ENCODE measurements at places on chromosomes 16 and 17. TPM values are rescaled to one million over a fixed set of nuclear protein-coding genes. Genes with fewer than 3 reads are reported as not detected.

GRCh38 chr16:50450957-50451356, 82.2 kb upstream of the BRD7 start:
- no peak for DNase-seq

GRCh38 chr17:19718041-19718612, 1.7 kb upstream of the SLC47A2 start:
- no peak for DNase-seq

DNA sequence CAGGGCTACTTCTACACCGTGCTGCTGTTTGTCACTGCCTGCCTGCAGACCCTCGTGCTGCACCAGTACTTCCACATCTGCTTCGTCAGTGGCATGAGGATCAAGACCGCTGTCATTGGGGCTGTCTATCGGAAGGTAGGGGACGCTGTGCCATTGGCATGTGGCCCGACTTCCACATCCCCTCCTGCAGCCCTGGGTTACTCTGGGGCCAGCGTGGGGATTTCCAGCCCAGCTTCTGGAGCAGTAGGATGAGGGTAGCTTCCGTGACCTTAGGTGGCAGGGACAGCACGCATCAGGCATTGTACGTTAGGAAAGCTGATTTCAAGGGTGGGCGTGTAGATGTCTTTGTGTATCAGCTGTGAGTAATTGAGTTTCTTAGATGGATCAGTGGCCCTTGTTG, 96.5 kb downstream of the ABCC1 start:
- no peak for DNase-seq

DNA sequence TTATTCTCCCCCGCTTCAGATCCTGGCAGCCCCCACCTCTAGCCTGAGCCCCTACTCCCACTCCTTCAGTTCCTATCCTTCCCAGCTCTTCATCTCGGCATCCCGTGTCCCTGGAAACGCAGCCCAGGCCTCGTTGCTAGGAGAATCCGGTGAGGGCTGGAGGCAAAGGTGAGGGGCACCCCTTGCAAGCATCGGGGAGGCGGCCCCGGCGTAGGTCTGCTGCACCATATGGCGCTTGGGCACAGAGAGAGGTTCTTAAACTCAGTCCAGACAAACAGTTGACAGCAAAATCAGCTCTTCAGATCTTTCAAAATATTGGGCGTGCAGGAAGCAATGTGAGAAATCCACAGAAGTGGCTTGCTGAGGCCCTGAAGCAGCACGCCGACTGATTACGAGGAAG, 15.0 kb downstream of the SLC38A8 start:
- DNase-seq, result no peak

DNA sequence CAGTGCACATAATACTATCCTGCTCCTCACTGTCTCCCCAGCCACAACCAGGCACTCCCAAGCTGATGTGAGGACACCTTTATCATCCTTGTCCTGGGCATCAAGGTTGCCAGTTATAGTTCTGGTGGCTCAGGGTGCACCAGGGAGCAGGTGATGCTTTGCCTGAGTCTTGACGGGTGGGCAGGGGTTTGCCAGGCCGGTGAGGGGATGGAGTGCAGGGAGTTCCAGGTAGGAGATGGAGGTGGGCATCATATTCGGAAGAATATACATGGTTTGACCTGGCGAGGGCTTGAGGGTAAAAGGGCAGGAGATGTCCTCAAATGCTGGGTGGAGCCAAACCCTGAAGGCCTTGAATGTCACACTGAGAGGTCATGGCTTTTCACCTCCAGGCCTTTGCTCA, 115.8 kb upstream of the CRHR1 start:
- no peak for DNase-seq

- no peak for DNase-seq
Measured at GRCh38 chr17:67187927-67188326, 57.1 kb downstream of the HELZ start.

DNA sequence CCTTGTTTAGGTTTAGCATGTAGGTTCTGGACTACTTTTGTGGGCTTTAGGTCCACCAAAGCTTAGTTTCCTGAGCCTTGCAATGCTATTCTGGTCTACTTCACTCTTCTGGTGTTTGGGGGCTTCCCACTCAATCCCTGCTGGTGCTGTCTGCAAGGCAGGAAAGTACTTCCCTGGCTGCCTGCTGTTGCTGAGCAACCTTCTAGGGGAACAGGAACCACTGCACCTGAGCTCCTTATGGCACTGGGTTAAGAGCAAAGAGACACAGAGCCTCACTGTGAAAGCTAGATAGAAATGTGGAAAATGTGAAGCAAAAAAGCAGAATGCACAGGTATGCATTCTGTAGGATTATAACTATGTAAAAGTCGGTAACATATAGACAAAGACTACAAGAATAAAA, 17.0 kb downstream of the MPO start:
- no peak for DNase-seq

DNA sequence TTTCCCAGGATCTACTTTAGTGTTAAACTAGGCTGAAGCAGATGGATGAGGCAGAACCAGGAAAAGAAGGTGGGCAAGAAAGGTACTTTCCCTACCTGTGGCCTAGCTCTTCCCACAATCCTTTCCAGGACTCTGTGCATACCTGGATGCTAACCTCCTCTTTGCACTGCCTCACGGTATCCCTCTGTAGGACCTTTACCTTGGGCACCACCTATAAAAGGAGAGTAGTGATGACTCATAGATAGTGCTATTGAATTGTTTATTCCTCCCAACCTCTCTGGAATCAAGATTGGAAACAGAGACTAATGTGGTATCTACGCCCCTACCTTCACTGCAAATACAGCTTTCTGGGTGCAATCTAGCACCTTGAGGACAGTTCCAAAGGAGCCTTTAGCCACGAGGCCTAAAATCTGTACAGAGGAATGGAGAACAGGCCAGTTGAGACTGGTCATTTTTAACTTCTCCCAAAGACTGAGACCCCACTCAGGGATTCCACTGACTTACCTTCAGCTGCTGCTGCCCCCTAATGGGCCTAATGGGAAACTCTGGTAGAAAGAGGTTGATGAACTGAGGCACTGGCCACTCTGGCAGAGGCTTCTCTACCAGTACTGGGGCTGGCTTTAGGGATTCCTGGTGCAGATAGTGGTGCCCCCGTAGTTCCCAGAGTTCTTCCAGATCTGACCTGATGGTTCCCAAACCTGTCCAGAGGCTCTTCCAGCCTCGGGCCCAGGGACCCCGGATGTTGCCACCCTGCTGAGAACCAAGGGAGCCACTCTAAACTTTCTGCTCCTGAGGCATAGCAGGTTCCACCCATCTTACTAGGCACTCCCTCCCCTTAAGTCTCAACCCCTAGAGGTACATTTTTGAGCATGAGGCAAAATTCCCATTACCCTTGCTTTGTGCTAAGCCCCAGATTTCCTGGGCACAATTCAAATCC, 781 bp downstream of the RSKR start:
- peak; percentile 39 for DNase-seq

GRCh38 chr17:50715471-50715870, 3.9 kb upstream of the LUC7L3 start:
- peak; percentile 68 for DNase-seq

DNA sequence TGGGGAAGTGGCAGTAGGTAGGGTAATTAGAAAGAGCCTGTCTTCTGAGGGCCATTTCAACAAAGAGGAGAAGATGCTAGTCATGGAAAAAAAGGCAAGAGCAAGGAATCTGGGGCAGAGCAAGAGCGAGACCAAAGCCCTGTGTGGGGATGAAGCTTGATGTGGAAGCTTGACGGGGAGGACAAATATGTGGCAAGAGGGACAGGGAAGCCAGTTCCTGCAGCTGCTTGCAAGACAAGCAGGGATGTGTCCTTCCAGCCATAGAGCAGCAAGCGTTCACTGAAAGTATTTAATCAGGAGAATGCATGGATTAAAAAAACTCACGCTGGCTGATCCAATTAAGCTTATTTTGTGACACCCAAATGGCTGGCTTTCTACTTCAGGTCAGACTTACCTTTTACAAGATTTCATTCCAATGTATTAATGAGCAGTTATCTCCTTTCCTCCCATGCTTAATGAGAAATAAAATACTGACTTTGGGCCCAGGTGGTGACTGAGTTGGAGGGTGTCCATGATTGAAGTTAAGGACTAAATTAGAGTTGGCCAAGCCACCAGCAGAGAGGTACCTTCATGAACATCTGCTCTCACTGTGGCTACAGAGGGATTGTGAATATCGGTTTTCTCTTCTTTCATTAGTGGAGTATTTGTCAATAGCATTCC, 76.8 kb downstream of the ABCA8 start:
- no peak for DNase-seq

- no peak for DNase-seq
Measured at GRCh38 chr16:57740423-57741071, 5.0 kb downstream of the KATNB1 start.

DNA sequence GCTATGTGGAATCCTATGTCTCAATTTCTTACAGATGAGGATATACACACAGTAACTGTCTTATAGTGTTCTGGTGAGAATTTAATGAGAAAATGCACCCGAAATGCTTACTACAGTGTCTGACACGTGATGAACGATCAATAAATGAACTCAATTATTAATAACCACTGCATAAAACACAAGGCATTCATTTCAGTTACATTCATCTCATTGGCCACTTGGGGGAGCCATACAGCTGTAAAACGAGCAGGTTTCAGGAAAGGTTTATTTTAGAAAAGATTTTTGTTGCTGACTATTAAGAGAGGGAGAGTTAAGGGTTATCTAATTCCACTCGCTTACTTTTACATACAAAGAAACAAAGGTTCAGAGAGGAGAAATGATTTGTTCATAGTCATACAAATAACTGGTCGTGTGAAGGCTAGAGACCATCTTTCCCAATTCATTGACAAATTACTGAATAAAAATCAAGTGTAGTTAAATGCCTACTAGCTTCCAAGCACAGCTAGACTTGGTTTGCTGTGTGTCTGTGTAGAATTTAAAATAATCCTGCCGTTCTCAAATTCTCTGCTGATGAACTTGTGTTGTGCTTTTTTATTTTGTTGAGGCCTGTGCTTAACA, 160.1 kb downstream of the MAP2K4 start:
- peak; percentile 69 for DNase-seq

DNA sequence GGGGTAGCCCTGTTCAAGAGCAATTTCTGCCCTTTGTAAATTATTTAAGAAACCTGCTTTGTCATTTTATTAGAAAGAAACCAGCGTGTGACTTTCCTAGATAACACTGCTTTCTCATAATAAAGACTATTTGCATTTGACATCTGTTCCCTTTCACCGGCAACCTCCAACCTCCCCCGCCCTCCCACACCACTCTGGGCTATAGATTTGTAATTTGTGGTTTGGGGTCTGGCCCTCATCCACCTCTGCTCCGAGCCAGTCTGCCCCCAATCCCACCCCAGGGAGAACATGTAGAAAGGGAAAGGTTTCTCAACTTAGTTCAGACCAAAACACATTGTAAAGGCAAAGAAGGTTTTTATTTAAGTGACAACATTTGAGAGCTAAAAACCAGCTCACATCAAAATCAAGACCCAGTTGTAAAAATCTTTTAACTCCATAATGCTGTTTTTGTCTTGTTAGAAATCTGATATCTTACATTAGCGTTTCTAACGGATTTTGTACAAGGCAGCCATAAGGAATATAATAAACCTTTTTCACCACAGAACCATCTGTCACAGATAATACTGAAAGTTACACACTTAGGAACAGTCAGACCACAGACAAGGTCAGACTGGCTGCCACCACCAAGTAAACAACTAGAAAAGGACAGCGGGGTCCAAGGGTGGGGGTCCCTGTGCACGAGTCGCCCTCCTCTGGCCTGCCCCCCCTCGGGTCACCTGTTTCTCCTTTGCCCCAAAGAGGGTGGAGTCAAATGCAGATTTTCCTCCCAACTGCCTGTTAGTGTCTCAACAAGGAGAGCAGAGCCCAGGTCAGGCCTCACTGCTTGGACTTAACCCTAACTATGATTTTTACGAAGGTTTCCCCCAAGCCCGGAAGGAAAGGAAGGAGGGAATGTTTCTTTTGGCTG, 6.9 kb downstream of the PIMREG start:
- no peak for DNase-seq

GRCh38 chr17:71926746-71927398, 193.9 kb upstream of the SOX9 start:
- DNase-seq, result no peak

DNA sequence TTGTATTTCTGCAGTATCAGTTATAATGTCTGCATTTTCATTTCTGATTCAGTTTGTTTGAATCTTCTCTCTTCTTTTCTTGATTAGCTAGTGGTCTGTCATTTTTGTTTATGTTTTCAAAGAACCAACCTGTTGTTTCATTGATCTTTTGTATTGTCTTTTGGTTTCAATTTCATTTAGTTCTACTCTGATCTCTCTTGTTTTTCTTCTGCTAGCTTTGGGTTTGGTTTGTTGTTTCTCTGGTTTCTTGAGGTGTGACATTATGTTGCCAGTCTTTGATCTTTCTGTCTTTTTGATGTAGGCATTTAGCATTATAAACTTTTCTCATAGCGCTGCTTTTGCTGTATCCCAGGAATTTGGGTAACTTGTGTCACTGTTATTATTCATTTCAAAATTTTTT, 107.2 kb downstream of the PHKB start:
- no peak for DNase-seq

GRCh38 chr17:37859451-37859850, 64.8 kb upstream of the TBC1D3K start:
- DNase-seq, result no peak

DNA sequence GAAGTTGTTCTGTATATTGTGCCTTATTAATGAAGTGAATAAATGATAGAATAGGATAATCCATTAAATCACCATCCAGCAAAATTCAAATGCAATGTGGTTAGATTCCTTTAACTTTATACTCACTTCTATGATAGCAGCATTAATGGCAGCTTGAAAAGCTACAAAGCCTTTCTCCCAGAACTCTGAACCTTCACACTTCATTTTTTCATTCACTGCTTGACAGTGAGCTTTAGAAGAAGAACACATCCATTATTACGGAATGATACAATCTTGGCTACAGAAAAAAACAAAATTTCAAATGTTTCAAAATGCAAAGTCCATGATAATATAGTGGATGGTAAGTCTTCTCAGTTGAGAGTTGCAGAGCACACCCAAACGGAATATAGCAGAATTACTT, 16.4 kb downstream of the ABCA9 start:
- no peak for DNase-seq

- no peak for DNase-seq
Measured at GRCh38 chr17:11430751-11431150, 167.5 kb upstream of the DNAH9 start.

TP53TG3C gene
- total RNA-seq, result not detected

SEC14L1 gene
- total RNA-seq, result 51.2 TPM

SHISA6 gene
- total RNA-seq, result not detected

HOXB8 gene
- not detected for total RNA-seq

CDYL2 gene
- total RNA-seq, result 9.3 TPM

ELP5 gene
- total RNA-seq, result 36.3 TPM

COG8 gene
- total RNA-seq, result 36.3 TPM

LCAT gene
- total RNA-seq, result 9.3 TPM

CCDC154 gene
- under 0.01 TPM for total RNA-seq

TMEM204 gene
- total RNA-seq, result 22.5 TPM

DHRS7C gene
- total RNA-seq, result not detected
